ENCODE measurements at places on chromosomes 16 and 17.

- DNase-seq = no peak
Measured at GRCh38 chr16:1119766-1120576, 23.9 kb upstream of the C1QTNF8 start.

GRCh38 chr17:78278139-78278741 lies 46.8 kb downstream of the TMEM235 start:
- DNase-seq = no peak

GRCh38 chr17:77341069-77341541 lies 200.3 kb downstream of the SEC14L1 start:
- no peak for DNase-seq

DNA sequence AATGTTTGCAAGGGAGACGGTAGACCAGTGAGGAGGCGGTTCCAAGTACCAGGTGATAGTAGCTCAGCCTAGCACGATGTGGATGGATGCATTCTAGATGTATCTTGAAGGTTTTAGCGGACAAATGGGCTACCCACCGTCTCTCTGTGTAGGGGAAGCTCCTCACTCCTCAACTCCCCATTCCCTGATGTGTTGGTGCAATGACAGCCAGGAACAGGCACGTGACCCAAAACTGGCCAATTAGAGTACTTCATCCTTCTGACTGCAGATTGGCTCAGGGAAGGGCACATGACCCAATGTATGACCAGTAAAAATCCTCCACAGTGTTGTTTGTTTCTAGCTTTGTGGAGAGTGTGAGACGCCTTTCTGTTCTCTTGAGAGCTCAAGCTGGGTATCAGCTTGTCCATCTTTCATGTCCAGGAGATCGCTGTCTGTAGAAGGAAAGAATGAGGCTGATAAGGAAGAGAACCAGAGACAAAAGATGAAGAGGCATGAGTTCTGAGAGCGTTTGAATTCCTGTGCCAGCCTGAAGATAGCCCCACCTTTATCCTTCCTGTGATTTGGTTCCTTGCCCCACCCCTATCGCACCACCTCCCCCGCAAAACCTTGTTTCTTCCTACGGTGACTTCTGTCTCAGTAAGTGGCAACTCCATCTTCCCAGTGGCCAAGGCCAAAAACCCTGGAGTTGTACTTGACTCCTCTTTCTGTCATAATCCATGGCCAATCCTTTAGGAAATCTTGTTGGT lies 2.3 kb upstream of the BORCS6 start:
- DNase-seq = peak; percentile 97

GRCh38 chr17:78324391-78325075 lies 35.3 kb downstream of the SOCS3 start:
- DNase-seq = no peak

GRCh38 chr17:72063756-72064450 lies 56.9 kb upstream of the SOX9 start:
- no peak for DNase-seq

DNA sequence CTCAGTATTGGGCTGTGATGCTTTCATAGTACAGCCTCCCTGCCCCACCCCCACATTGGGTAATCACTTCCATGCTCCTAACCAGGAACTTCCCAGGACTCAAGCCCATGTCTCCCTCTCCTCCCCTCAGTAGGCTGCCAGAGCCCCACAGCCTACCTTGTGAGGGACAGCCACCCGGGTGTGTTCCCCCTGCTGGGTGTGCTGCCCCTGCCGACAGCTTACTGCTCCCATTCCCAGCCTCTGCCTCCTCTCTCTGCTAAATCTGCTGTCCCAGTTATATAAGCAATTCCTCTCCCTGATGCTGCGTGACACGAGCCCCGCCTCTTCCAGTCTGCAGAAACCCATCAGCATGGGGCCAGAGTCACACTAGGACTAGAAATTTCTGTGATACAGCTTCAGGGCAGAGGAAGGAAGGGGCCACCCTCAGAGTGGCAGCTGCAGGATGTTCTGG lies at the start of gene RSKR:
TSS of gene RSKR (minus strand) at position 255 of the 451 bp plus-strand sequence. CDS start at position 231, 24 bp downstream.
- DNase-seq = no peak

GRCh38 chr16:85395207-85395912 lies 217.8 kb upstream of the GSE1 start:
- no peak for DNase-seq

DNA sequence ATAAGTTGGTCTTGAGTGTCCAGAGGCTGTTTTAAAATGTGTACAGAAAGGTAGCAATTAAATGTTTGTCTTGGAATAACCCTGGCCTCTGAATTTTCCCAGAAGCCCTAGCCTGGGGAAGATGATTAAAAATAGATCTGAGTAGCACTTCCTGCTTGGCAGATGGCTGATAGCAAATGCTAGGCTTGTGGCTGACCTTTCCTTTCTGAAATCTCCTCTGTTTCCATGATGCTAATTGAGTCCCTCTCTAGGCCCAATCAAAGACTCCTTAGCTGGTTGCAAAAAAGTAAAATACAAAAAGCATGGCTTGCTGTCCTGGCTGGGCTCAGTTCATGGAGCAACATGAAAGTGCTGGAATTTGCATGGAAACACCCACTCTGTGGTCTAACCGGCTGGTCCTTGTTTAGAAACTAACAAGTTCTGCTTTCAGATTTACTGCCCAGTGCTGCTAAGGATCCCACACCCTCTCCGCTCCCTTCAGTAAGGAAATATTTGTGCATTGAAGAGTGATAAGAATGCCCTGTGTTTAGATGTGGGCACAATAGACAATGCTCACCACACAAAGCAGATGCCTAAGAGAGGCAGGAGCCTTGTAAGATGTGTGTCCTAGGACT lies 40.8 kb downstream of the YPEL2 start:
- DNase-seq = no peak

DNA sequence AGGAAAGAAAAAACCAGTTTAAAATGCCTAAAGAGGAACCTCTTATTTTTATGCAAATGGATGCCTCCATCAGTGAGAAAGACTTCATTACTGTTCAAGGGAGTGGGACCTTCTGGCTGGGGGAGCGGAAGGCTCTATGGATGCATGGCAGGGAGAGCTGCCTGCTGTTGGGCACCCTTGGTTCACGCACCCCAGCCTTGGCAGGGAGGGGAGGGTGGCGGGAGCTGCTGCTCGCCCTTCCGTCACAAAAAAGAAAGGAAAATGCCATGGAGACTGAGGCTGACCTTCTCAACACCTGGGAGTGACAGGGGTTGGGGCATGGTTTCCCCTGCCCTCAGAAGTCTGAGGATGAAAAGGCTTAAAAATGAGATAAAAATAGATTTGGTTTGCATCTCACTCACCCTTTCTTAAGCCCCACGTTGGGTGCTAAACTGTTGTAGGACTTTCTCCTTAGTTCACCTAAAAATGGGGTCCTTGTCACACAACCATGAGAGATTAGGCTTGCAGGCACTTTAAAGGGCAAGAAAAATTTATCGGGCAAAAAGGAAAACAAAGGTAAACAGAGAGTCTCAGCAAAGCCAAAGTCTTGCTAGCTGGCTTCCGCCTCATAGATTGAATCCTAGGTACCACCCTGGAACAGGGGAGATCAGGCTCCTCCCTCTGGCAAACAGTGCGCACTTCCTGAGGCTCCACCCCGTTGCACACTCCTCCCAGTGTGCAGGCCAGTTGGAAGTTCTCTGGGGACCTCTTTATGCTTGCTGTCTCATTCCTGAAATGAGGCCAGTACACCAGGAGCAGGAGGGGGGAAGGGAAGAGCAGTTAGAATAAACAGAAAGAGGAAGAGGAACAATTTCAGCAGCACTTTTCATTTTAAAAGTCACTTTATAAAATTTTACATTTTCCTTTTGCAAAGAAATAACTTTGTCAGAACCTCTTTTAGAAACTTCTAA lies 31.6 kb downstream of the PHKB start:
- DNase-seq = no peak

- no peak for DNase-seq
Measured at GRCh38 chr17:27906623-27907022, 13.5 kb upstream of the LYRM9 start.

GRCh38 chr16:49158029-49158642 lies 123.5 kb downstream of the CBLN1 start:
- DNase-seq = no peak

DNA sequence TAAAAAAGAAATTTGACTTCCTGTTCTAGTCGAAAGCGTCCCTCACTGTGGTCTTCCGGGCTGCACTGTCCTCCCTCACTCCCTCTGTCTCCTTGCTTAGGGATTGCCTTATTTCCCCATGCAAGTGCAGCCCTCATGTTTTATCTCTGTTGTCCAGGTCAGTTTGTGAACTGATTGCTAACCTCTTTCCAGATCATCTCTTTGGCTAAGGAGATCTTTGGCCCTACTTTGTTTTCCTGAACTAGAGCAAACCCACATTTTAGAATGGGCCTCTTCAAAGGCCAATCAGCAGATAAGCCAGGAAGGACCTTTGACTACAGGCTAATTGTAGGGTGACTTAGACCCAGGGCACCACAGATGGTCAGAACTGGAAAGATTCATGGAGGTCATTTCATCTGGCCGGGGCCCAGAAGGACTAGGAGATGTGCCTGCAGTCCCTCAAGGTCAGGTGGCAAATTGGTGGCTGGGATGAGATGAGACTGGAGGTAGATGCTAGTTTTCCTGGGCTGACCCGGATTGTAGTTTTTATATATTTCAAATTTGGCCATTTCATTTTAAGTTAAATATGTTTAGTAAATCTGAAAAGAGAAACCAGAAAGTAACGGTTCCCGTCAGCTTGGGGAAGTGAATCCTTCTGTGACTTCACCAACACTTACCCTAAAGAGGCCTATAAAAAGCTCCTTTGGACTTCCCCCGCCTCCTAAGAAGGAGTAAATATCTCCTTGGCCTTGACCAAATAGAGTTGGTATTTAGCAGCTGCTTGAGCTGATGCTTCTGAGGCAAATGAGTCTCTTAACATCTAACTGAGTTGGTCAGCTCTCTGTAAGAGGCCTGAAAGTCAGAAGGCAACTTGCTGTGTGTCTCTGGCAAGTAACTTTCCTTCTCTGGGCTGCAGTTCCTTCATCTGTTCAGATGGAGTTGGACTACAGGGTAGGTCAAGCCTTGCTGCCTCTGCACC lies 6.2 kb upstream of the SLC25A19 start:
- DNase-seq = no peak

- no peak for DNase-seq
Measured at GRCh38 chr16:8848231-8848938, 20.4 kb downstream of the CARHSP1 start.

DNA sequence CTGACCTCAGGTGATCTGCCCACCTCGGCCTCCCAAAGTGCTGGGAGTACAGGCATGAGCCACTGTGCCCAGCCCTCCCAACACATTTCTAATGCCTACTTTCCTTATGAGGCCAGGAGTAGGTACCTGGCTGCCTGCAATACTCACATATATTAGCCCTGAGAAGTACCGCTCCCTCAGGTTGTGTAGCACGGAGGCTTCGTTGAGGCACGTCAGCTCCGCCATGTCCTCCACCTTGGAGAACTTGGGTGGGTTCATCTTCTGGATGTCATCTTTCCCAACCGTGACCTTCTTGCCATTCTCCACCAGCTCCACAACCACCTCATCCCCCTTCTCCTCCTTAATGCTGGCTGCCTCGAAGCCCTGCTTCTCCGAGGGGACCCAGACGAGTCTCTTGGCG lies 19.1 kb downstream of the MYH11 start:
- DNase-seq = no peak

DNA sequence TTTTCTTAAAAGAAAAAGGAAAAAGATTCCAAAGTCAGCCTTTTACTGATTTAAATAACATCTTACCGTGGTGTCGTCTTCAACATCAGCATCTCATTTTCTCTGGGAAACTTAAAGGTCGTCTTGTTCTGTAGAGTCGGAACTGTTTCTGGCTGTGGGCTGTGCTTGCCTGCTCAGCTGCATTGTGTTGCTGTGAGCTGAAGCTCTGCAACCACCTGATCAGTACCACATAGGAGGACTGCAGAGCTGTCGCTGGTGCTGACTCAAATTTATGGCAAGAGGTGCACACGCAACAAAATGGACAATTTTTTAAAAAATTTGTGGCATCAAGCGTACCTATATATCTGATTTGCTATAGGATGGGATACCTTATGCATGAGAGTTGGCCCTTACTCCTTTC lies at the start of gene OMG:
TSS of gene OMG (minus strand) at position 150 of the 400 bp plus-strand sequence. CDS start 908 bp downstream, outside the sequence.
- no peak for DNase-seq

DNA sequence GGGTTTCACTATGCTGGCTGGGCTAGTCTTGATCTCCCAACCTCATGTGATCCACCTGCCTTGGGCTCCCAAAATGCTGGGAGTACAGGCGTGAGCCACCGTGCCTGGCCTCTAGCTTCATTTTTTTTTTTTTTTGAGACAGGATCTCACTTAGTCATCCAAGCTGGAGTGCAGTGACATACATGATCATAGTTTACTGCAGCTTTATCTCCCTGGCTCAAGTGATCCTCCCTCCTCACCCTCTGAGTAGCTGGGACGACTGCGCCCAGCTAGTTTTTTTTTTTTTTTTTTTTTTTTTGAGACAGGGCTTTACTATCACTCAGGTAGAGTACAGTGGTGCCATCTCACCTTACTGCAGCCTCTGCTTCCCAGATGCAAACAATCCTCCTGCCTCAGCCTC lies 9.7 kb downstream of the RPA1 start:
- DNase-seq = no peak

- no peak for DNase-seq
Measured at GRCh38 chr17:12911239-12911638, 106.6 kb downstream of the ELAC2 start.

GRCh38 chr17:1050996-1051925 lies 54.3 kb downstream of the TIMM22 start:
- DNase-seq = no peak

- no peak for DNase-seq
Measured at GRCh38 chr16:73285436-73286201, 237.7 kb upstream of the ZFHX3 start.

- DNase-seq = peak; percentile 75
Measured at GRCh38 chr17:59366773-59367656, 35.6 kb downstream of the YPEL2 start.

DNA sequence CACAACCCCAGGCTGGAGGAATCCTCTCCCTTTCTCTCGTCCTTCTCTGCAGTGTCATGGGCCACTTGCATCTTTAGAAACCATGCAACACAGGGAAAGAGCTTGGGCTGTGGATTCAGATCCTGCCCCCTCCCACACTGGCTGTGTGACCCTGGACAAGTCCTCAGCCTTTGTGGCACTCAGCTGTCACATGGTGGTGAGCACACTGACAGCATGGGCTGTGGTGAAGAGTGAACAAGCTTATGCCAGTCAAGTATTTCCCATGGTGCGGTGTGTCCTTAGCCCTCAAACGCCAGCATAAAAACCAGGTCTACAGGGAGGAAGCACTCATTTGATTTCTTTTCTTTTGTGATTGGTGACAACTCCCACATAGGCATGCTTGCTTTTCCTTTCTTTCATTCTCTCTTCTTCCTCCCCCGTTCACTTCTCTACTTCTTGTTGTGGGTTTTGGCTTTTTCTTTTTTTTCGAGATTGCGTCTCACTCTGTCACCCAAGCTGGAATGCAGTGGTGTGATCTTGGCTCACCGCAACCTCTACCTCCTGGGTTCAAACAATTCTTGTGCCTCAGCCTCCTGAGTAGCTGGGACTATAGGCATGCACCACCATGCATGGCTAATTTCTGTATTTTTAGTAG lies 314.2 kb downstream of the CPPED1 start:
- no peak for DNase-seq

All from cerebellar nuclear complex (tissue), 1 donor.